ENCODE measurements at places on chromosomes 5 and 9.
A peak's percentile ranks its signal among the peaks of the same experiment; 100 is the strongest.

- DNase-seq = no peak
Measured at GRCh38 chr9:87886210-87886932, 3.7 kb downstream of the SPATA31E1 start.

- no peak for DNase-seq
Measured at GRCh38 chr5:56516035-56516434, 282.9 kb upstream of the ANKRD55 start.

DNA sequence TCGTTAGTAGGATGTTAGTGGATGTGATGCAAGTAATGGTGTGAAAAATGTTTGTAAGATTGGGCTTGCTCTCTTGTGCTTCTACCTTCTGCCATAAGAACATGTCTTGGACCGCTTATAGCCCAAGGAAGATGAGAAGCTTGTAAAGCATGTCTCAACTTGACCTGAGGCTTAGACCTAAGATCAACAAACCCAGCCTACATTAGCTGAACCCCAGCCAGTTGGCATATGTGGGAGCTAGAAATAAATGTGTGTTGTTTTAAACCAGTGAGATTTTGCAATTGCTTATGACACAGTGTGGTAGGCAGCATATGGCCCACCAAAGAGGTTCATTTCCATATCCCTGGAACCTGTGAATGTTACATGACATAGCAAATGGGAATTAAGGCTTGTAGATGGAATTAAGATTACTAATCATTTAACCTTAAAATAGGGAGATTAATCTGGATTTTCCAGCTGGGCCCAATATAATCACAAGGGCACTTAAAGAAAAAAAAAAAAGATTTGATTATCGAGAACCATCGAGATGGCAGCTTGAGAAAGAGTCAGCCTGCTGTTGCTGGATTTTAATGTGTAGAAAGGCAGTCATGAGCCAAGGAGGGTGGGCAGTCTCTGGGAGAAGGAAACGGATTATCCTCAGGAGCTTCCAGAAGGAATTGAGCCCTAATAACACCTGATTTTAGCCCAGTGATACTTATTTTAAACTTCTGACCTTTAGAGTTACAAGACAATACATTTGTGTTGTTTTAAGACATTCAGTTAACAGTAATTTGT, 27.3 kb upstream of the EDIL3 start:
- DNase-seq = no peak

DNA sequence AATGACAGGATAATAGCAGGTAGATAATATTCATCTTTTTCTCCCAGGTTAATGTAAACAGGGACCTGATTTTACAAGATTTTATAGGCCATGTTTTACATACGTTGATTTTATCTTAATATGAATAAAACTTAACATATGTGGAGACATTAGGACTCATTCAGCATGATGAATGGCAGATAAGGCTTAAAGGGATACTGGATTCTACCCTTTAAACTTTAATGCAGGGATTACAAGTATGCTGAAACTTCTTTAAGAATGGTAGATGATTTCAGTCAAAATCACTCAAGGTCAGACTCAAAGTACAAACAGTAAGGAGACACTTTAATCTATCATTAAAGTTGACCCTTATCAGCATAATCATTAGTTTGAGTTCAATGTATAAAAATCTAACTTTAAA, 274.5 kb upstream of the IZUMO3 start:
- DNase-seq = no peak

DNA sequence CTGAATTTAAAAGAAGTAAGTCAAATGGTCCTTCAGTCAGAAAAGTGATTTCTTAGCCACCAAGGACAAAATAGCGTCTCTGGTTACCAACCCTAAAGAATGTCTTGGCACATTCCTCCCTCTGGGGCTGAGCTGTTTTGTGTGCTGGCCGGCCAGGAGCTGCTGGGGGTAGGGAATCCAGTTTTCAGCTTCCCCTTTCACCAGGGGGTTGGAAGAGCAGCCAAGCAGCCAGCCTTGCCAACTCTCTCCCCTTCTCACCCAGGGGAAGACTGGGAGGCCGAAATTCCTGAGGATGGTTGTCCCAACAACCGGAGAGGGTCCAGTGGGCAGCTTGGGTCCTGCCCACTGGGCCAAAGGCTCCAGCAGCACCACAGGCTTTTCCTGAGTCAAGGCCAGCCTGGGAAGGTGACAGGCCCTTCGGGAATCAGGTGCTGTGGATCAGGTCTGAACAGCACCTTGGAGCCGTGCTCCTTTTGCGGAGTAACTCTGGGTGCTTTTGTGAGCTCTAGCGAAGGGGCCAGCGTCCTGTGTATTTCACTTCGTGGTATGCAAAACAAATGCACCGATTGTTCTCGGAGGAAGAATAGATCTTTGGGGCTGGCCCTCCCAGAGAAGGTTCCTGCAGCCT, 4.2 kb downstream of the WWC1 start:
- no peak for DNase-seq

DNA sequence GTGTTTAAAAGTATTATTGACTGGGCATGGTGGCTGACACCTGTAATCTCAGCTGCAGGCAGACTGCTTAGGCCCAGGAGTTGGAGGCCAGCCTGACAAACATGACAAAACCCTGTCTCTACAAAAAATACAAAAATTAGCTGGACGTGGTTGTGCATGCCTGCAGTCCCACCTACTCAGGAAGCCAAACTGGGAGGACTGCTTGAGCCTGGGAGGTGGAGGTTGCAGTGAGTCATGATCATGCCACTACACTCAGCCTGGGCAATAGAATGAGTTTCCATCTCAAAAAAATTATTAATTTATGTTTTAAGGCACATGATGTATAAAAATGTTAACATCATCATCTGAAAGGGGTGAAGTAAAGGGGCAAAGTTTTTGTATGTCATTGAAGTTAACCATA, 49.7 kb upstream of the FNIP1 start:
- no peak for DNase-seq

DNA sequence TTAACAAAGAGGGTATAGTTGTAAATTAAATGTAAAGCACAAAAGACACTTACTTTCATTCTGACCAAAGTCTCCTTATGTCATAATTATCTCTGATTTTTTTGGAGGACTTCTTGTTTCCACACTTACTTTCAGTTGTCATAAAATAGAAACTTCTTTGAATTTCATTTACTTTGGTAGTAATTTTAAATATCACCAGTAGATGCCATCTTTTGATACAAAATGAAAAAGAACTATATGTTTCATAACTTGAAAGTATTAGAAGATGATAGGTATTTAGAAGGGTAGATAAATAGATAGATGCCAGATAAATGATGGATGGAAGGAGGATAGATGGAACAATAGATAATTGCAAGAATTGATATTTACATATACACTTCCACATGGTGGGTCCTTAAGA, 1865.3 kb upstream of the CDH9 start:
- DNase-seq = no peak

DNA sequence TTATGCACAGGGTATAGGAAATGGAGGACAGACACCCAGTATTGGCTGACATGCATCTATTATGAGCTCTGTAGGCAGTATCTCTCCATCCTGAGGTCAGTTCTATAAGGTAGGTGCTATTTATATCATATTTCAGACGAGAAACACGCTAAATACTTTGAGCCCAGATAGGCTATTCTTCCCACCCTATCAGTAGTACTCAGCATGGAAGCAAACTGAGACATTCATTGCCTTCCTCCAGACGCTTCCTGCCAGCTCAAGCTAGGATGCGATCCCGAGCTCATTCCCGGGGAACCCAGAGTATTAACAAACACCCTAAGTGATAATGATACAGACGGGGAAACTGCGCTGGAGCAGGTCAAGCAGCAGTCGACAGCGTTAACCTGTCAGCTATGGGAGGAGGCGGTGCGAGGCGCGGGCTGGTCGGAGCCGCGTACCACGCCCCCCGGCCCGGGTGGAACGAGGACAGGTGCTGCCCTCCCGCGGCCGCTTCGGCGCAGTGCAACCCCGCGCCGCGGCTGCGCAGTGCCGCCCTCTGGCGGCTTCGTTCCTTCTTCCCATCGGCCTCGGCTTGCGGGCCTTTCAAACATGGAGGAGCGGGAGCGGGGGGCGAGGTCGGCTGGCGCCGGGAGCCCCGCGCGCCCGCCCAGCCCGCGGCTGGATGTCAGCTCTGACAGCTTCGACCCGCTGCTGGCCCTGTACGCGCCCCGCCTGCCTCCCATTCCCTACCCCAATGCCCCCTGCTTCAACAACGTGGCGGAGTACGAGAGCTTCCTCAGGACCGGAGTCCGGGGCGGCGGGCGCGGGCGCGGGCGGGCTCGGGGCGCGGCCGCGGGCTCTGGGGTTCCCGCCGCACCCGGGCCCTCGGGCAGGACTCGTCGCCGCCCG, at the start of gene LSM11:
TSS of gene LSM11 (plus strand) at position 550 of the 888 bp plus-strand sequence. CDS start at position 589, 39 bp downstream.
- peak; percentile 91 for DNase-seq

GRCh38 chr9:73371801-73372200, 220.1 kb downstream of the ANXA1 start:
- no peak for DNase-seq

- no peak for DNase-seq
Measured at GRCh38 chr5:180411948-180412347, 58.8 kb upstream of the GFPT2 start.

- no peak for DNase-seq
Measured at GRCh38 chr5:73095564-73096238, 24.7 kb upstream of the TMEM171 start.

- no peak for DNase-seq
Measured at GRCh38 chr9:101727612-101728524, 10.6 kb downstream of the GRIN3A start.

GRCh38 chr5:150026682-150027172, 26.2 kb downstream of the HMGXB3 start:
- no peak for DNase-seq

GRCh38 chr9:13447843-13448422, 168.4 kb upstream of the MPDZ start:
- no peak for DNase-seq

DNA sequence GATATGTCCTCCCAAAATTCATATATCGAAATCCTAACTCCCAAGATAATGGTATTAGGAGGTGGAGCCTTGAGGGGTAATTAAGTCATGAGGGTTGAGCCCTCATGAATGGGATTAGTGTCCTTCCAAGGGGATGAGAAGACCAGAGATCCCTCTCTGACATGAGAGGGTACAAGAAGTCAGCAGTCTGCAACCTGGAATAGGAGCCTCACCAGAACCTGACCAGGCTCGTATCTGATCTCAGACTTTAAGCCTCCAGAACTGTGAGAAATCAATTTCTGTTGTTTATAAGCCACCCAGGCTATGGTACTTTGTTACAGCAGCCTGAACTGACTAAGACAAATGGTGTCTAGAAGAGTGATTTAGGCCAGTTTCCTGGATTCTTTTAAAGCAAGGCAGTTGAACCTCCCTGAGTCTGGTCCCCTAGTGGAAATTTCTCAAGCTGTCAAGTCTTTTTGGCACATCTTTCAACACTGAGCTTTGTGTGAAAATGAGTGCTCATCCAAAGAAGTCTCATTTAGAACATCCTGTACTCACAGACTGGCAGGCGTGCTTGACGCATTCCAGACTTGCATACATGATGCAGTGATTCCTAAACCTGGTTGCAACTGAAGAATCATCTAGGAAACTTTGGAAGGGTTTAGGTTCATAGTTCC, 254.8 kb upstream of the PPP1R2B start:
- DNase-seq = no peak

DNA sequence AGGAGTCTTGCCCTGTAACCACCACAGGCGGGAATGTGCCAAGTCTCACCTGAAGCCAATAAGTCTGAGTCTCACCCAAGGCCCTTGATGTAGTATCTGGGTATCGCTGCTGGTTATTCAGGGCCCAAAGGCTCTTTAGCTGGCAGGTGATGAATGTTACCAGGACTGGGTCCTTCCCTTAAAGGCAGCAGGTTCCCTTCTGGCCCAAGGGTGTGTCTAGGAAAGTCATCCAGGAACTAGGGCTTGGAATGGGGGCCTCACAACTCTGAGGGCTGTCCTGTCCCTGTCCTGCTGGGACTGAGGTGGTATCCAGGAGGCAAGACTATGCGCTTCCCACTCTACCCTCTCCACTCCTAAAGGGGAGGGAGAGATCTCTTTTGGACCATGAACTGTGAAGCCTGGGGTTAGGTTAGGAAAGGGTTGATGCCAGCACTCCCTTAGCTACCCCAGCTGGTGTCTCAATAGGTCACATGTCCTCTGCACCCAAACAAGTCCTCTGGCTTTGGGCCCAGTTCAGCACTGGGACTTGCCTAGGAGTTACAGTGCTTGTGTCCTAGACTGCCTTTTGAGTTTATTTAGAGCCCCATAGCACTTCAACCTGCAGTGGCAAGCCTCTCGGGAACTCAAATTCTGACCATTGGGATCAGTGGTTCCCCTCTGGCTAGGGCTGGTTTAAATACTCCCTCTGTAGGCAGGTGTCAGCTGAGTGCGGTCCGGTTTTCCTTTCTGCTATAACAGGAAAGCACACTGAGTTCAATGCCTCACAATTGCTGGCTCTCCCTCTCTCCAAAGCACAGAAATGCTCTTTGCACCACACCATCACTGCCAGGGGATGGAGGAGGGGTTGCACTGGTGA, 22.5 kb upstream of the RANBP3L start:
- no peak for DNase-seq

DNA sequence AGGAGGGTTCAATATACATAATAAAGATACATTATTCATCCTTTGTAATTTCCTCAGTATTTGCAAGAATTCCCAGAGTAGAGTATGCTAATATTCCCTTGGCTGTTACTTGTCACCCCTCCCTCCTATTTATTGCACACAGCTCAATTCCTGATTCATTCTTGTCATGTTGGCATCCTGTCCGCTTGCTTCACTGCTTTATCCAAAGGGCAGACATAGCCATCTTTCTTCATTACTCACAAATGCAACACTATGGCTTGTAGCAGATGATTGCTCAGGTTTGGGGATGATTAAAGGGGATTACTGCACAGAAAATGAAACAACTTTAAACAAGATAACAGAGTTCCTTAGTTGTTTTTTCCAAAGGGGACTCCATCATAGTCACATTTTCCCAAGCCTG, 1.2 kb upstream of the IL33 start:
- no peak for DNase-seq

GRCh38 chr5:54753034-54753433, 232.4 kb downstream of the ESM1 start:
- no peak for DNase-seq

DNA sequence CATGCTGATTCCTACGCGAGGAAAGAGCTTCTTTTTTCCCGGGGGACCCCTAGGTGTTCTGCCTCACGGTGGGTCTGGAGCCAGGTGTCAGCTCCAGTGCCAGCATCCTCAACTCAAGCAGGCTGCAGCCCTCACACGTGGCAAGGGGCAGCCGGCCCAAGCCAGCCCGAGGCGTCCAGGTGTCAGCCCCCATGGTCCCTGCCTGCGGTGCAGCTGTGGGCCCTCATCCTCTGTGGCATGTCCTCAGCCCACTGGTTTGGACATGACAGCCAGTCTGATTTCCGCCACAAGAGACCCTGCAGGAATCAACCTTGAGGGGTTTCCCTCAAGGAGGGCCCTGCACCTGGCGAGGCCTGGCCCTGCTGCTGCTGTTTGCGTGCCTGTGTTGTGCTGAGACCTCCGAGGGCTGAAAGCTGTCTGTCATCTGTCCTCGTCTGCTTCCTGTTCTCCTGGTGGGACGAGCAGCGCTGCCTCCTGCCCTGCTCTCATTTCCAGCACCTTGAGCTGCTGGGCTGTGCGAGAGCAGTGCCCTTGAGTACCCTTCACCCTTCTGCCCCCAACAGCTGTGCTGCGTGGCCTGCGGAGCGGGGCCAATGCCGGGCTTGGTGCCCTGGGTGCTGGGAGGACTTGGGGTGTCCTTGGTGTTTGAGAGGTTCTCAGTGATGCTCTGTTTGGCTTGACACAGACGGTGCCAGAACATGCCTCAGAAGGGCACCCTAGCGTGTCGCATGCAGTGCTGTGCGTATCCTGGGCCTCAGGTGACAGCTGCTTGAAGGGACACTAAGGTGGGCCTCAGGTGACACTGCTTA, 137.6 kb downstream of the CACNA1B start:
- no peak for DNase-seq
